ENCODE measurements at places on chromosomes 12 and 14. TPM values are rescaled to one million over a fixed set of nuclear protein-coding genes. Genes with fewer than 3 reads are reported as not detected.

DNA sequence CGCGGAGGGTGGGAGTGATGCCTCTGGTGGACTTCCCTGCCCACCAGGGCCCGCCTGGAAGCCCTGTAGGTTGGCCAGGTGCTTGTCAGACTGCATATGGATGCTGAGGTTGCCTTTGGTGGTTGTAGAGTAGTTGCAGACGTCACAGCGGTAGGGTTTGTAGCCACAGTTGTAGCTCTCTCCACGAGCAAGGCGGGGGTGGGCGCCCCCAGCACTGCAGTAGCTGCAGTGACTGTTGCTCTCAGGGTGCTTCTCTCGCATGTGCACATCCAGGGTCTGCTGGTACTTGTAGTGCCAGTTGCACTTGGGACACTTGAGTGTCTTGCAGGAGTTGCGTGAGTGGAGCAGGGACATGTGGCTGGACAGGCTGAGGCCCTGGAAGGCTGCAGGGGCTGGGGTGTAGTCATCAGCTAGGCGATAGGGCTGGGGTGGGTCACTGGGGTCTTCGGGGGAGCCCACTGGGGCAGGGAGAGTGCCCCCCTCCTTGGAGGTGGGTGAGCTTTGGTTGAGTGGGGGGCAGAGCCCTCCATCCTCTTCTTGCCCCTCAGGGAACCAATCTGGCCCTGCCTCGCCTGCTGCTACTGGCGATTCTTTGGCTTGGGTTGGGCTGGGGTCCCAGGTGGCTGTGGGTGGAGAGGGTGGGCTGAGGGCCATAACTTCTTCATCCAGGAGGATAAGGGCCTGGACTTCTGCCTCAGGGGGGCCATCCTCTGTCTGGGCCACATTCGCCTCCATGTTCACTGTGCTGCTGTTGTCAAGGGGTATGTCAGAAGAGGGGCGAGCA, 17.7 kb downstream of the ZFHX2 start:
- no peak for DNase-seq

- no peak for DNase-seq
These were observed 182.3 kb downstream of the TMEM132C start for GRCh38 chr12:128449146-128449894.

GRCh38 chr14:92586963-92587699, 73.5 kb downstream of the RIN3 start:
- DNase-seq: no peak

- no peak for DNase-seq
These were observed 18.2 kb downstream of the MSRB3 start for GRCh38 chr12:65296508-65297265.

The AKAP5 gene
- 1.7 TPM for total RNA-seq

DNA sequence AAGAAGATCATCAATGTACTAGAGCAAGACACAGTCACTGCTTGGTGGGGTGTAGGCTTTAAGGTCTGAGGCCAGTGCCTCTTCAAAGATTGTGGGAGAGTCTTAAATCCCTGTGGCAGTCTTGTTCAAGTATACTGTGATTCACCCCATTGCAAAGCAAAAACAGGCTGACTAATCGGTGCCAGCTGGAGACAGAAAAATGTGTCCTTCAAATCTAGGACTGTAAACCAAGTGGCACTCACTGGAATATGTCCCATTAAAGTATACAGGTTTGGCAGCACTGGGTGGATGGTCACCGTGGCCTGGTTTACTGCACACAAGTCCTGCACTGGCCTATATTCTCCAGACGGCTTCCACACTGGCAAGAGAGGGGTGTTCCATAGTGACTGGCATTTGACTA, 1315.3 kb downstream of the TMEM121 start:
- no peak for DNase-seq

The LPAR5 gene
- 3.9 TPM for total RNA-seq

DNA sequence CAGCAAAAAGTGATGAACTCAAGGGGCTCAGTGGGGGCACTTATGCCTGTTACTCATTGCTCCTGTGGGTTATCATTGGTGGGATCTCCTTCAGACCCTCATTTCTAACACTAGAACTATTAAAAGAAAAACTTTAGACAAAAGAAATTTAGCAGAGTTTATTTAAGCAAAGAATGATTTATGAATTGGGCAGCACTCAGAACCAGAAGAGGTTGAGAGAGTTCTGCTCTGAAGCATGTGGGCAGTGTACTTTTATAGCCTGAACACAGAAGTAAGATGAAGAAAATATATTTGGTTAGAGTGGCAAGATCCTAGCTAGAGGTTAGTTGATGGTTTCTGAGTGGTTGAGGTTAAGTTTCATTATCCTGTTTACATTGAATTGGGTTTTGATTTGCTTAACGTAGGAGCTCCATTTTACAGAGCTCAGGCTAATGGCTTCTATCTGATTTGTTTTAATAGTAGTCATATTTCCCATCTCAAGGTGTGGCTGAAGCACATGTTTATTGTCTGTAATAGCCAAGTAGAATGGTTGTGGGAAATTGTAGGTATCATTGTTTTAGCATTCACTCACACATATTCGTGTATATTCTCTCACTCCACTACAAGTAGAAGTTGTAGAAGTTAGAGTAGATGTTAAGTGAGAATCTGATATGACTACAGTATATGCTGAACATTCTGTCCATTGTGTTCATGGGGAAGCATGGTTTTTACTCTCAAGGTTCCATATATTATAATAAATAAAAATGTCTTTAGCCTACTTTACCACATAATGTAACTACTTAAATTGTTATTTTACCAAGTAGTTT, 27.6 kb downstream of the LEMD3 start:
- DNase-seq: no peak

The TMX1 gene
- 13.3 TPM for total RNA-seq

DNA sequence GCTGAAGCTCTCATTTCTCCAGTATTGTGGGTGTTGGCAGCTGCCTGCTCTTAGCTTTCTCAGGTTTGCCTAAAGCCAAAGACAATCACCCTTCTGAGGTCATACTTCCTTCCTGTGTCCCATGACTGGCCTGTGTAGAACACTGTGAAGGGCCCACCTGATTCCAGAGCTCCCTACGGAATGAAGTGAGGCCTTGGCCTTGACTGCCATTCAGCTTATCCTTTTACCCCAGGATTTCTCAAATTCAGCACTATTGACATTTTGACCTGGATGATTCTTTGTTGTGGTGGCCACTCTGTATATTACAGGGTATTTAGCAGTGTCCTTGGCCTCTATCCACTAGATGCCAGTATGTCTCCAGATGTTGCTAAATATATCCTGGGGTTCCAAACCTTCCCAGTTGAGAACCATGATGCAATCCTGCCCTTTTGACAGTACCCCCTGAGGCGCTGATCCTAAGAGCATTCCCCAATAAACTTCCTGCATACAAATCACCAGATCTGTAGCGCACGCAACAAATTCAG, 112.3 kb upstream of the KRR1 start:
- DNase-seq: no peak

The CLEC12A gene
- 2.0 TPM for total RNA-seq

DNA sequence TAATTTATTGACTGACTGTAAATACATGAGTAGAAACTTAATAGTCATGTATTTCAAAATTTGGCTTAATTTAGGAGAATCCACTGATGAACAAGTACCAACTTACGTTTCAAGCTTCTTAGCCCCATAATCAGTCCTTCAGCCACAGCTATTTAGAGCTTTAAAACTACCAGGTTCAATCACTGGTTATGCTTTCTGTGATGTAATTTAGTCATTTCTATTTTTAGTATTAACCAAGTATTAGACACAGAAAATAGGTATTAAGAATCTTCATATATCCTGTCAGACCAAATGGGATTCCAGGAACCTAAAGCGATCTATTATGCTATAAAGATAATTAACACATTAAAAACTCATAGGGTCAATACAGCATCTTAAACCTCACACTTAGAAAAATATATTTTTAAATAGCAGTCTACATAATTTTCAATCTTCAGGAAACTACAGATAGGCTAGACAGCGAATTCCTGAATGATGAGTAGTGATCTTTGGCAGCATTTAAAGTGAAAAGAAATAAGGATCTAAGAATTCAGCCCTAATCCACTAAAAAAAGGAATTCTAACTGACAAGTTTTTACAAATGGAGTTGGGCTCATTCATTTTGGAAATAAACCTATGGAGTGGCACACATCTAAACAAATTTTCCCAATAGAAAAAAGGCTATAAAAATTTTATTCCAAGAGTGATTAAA, 51.5 kb downstream of the ZC3H14 start:
- DNase-seq: no peak

DNA sequence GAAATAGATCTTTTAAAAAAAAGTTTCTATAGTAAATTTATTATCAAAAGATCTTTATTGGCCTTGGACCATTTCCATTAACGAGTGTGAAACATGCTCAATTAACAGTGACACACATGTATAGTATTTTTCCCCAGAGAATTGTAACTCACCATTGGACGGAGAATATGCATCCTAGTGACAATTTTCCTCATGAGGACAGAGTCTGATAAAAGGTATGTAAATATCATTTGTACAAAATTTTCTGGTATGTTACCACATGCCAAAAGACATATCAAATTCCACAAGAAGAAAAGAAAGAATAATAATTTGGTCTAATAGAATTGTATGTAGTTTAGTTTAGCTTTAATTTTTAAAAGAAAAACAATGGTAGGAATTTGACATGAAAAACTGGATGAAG, 1096.0 kb upstream of the FLRT2 start:
- no peak for DNase-seq

DNA sequence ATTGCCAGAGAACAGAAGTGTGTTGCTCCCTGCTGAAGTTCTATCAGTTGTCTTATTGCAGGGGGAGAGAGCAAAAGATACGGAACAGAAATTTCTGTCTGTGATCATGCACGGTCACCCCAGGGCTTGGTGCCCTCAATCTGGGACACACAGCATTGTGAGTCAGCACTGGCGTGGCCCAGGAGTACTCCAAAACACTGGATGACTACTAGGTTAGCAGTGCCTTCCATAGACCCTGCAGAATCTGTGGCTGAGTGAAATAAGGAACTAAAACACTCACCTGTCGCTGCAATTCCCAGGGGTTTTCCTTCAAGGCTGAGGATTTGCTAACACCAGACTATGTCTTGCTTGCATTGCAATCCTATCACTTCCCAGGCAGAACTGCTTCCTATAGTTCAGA, 165.5 kb downstream of the ANO6 start:
- no peak for DNase-seq

GRCh38 chr12:51262758-51263177, 7.4 kb downstream of the SMAGP start:
- no peak for DNase-seq
